Stimulated activated naive CD4-positive, alpha-beta T cell (primary cell): ENCODE measurements at places on chromosomes 6 and 20.

DNA sequence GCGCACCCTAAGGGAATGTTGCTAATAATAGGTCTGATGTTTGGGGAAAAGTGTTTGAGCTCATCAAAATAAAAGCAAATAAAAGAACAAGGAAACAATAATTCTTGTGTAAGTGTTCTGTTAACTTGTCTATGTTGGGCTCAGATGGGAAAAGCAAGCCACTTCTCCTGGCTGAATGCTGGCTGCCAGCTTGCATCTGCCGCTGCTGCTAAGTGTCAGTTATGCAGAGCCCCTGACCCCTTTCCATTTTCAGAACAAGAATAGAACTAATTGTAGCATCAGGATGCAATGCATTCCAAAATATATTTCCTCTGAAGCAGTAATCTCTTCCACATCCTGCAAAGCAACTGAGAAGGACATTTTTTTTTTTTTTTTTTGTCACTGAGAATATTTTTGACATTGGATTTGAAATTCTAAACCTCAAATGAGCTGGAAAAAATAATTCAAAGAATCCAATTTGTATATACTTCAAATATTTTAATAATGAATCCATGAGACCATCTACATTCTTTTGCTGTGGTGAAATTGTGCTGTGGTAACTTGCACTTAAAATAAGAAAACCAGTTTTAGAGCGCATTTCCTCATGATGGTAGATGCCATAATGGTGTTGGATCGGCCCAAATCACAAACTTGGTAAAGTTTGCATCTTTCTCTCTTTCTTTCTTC lies 43.9 kb upstream of the DEK start:
- no peak for DNase-seq

DNA sequence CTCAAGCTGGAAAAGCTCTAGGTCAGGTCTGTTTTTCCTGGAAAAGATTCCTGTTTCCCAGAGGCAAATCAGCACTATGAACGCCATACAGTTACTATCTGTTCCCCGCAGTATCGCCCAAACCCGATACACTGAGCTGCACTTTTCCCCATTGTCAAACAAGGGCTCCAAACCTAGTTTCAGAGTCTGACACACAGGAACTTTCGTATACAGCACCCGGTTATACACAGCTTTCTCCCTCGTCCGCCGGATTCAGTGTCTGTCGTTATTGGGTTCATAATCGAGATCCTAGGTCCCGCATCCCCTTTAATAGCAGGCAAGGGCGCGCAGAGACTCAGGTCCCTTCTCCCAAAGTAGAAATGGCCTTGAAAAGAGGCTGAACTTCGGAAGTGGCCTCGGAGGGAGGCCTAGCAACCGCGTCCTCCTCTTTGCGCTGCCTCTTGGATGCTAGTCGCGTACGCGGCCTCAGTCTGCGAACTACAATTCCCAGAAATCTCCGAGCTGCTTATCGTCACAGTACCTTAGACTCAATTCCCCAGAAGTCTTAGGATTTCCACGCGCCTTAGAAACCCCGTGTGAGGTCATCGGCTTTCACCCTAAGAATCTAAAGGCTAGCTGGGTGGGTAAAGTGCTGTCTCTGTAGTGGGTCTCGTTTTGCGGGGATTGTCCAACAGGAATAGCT lies 34.2 kb downstream of the ZNF391 start:
- DNase-seq: no peak

DNA sequence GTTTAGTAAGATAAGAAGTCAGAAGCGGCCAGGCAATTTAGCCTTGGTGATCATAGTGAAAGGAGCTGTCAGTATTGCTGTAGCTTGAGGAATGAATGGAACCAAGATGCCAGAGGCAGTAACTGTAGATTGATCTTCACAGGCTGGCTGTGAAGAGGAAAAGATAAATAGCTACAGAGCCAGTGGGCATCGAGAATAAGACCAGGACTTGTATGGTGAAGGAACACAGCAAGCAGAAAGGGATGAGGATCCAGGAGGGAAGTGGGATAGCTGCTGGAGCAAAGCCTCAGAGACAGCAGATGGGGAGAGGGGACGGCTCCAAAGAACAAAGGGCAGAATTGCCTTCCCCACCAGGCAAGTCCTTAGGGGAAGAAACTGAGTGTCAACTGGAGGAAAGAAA lies 294.4 kb upstream of the PLN start:
- DNase-seq: no peak

- no peak for DNase-seq
Observed at GRCh38 chr6:152161501-152161900, 354.0 kb downstream of the ESR1 start.

DNA sequence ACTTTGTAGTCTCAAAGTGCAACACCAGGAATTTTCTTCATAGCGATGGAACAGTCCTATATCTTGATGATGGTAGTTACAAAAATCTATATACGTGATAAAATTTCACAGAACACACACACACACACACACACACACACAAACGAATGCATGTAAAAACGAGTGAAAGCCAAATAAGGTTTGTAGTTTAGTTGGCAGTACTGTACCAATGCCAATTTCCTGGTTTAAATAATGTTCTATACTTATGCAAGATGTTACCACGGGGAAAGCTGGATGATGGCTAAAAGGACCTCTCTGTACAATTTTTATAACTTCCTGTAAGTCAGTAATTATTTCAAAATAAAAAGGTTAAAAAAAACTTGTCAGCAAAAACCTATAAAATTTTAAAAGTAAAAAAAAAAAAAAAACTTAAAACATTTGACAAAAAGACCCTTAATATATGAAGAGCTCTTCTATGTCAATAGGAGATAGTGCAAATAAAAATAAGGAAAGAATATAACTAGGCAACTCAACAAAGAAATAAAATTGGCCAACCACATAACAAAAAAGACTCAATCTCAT lies 37.6 kb downstream of the PDSS2 start:
- DNase-seq: no peak

DNA sequence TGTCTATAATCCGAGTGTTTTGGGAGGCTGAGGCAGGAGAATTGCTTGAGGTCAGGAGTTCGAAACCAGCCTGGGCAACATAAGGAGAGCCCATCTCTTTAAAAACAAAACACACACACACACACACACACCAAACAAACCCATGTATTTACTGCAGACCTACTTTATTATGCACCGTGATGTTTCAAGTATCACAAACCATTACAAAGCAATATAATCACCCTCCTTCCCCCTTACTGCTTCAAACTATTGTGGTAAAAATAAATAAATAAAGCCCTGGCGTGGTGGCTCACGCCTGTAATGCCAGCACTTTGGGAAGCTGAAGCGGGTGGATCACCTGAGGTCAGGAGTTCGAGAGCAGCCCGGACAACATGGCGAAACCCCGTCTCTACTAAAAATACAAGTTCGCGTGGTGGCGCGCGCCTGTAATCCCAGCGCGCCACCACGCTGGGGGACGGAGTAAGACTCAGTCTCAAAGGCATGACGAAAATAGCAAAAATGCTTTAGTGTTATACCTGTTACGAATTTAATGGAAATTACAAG lies 1.5 kb downstream of the TBCC start:
- no peak for DNase-seq

GRCh38 chr6:109235481-109236038 lies 140.3 kb downstream of the CEP57L1 start:
- DNase-seq: no peak

DNA sequence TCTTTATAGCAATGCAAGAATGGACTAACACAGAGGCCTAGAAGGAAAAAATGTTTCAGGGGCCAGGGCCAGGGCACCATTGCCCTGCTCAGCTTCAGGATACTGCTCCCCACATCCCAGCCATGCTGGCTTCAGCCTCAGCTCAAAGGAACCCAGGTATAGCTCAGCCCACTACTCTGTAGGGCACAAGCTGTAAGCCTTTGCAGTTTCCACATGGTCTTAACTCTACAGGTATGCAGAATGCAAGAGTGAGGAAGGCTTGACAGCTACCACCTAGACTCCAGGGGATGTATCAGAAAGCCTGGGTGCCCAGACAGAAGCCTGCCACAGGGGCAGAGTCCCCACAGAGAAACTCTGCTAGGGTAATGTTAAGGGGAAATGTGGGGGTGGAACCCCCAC lies 10.5 kb upstream of the TTK start:
- no peak for DNase-seq

GRCh38 chr6:78611102-78611620 lies 256.2 kb upstream of the IRAK1BP1 start:
- DNase-seq: no peak

DNA sequence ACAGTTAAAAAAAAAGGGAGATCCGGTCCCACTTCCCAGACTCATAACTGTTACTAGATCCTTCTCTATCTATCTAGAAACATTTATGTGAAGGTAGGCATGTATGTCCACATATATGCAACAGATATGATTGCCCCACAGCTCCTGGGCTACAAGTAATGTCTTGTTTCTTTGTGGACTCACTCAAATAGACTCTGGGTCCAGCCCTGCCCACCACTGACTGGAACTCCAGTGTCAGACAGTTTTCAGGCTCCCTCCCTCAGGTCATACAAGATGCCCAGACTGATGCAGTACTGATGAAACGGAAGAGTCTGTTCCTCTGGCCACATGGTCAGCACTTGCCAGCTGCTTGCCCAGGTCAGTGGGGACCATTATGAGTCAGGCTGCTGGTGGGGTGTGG lies 30.8 kb upstream of the IER3 start:
- no peak for DNase-seq

DNA sequence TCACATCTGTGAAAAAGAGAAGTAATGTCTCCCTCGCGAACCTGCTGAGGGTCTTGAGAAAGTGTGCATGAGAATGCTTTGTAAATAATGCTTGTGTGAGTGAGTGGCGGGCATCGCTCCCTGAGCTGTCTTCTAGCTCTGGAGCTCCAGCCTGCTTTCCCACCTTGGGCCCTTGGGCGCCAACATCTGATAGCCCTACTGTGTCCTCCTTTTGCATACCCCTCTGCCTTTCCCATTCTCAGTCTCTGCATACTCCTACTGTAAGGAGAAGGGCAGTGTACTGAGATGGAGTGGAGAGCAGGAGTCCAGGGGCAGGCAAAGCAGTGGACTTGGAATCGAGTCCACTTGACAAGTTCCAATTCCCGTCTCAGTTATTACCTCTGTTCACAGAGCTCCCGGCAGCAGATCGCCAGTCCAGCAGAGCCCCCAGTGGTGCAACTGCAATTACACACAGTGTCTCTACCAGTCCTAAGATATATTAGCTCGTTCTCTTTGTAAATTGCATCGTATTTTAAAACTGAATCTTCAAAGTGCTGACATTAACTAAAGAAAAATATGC lies 847 bp upstream of the NCR2 start:
- no peak for DNase-seq

GRCh38 chr6:797479-798077 lies 104.6 kb upstream of the EXOC2 start:
- peak; percentile 16 for DNase-seq

DNA sequence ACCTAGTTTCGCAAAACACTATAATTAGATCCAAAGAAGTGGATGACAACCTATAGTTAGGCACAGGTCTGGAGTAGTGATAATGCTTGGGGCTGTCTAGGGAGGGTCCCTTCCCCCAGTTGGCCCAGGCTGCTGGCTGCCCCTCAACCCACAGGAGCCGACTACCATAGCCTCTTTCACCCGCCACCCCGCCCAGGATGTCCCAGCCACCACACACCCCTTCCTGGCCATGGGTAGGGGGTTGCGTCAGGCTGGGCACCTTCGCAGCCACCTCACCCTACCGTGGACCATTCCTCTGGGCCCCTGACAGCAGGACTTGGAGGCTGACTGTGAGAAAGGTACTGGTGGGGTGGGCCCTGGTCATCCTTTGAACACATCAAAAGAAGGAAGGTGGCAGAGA lies 8.5 kb downstream of the TFEB start:
- DNase-seq: no peak

- DNase-seq: no peak
Observed at GRCh38 chr20:16423311-16424212, 149.7 kb downstream of the KIF16B start.

DNA sequence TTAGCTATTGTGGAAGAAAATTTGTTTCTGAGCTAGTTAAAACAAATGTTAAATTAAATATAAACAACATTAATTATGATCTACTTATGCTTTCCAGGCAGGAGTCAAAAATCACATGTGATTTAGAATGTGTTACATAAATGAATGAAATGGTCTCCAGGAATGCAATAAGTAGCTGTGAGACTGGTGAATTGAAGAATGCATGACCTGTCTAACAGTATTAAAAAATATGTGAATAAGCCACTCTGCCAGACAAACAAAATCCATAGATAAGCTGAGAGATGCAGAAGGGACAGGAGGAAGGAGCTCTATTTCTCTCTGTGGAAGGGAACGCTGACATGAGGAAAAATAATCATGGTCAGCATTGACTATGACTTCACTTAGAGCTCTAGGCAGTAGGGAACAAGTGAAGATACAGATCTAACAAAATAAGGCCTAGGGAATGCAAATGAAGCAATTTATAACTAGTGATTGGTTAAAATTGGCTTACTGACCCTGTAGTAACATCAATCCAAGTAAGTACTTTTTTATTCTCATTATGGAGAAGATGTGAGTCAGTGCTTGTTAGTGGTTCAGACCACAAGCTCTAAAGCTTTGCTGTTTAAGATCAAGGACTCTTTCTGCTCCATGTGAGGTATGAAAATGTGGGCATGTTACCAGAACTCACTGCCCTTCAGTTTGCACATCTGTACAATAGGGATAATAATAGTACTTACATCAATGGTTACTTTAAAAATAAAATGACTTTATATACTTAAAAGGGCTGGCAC lies 432.6 kb downstream of the MMUT start:
- DNase-seq: no peak

DNA sequence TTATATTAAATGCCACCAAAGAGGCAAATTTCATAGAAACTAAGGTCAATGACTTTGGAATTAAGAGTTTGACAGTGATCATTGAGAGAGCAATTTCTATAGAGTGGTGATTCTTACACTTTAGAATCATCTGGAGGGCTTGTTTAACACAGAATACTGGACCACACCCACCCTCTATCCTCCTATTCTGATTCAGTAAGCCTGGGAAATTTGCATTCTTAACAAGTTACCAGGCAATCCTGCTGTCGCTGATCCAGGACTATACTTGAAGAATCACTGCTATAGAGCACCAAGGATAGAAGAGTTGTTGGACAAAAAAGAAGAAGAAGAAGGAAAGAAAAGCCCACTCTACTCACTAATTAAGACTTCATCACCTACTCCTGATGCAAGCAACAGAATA lies 21.3 kb upstream of the TBX18 start:
- no peak for DNase-seq

DNA sequence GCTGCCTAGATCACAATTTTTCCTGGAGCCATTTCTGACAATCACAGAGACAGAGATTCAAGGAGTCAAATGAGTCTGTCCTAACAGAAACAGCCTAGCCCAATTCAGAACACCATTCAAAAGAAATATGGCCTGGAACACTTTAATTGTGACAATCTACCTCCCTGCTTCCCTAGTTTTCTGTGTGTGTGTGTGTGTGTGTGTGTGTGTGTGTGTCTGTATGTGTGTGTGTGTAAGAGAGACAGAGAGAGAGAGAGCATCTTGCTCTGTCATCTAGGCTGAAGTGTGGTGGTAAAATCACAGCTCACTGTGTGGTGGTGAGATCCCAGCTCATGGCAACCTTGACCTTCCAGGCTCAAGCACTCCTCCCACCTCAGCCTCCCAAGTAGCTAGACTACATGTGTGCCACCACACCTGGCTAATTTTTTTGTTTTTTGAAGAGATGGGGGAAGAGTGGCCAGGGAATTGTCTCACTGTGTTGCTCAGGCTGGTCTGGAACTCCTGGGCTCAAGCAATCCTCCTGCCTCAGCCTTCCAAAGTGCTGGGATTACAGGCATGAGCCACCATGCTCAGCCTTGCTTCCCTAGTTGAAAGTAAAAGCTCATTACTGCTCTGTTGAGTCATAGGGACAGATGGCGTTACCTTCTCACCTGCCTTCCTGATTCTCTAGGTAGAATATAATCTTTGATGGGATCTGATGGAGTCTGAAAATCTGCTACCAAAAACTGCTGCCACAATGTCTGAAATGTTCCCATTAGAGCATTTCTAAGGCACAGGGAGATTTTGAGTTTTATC lies 89.6 kb upstream of the BEND6 start:
- no peak for DNase-seq

- DNase-seq: no peak
Observed at GRCh38 chr6:83199173-83199862, 6.2 kb downstream of the RWDD2A start.
